ENCODE measurements at places on chromosomes 7 and 10. TPM values are rescaled to one million over a fixed set of nuclear protein-coding genes. Genes with fewer than 3 reads are reported as not detected.

PSD gene
- 7.4 TPM for polyA plus RNA-seq

MRPS33 gene
- 93.7 TPM for polyA plus RNA-seq

GALNT17 gene
- polyA plus RNA-seq = 4.0 TPM

DNA sequence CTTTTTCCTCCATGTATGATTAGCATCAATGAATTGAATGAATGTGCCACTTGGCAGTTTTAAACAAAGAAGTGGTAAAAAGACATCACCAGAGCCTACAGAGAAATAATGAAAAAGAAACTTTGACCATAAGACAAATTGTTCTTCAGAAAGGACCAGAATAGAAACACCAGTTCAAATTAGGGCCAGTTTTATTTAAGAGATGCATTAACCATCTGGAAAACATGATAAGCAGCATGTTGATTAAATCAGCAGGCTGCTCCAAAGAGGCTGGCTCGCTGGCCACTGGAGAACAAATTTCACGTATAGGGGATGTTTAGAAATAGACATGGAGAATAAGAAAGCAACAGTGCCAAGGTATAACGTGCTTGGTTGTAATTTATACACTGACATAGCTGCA lies 242.3 kb upstream of the AOAH start:
- no peak for DNase-seq

GRCh38 chr7:31106303-31107105 lies 54.4 kb downstream of the ADCYAP1R1 start:
- DNase-seq = no peak

GRCh38 chr10:90313576-90314325 lies 544.1 kb downstream of the HTR7 start:
- DNase-seq = no peak

GRCh38 chr10:121684276-121684675 lies 86.0 kb upstream of the FGFR2 start:
- DNase-seq = no peak

GRCh38 chr10:28681928-28682750 lies 4.8 kb downstream of the BAMBI start:
- DNase-seq = no peak

DNA sequence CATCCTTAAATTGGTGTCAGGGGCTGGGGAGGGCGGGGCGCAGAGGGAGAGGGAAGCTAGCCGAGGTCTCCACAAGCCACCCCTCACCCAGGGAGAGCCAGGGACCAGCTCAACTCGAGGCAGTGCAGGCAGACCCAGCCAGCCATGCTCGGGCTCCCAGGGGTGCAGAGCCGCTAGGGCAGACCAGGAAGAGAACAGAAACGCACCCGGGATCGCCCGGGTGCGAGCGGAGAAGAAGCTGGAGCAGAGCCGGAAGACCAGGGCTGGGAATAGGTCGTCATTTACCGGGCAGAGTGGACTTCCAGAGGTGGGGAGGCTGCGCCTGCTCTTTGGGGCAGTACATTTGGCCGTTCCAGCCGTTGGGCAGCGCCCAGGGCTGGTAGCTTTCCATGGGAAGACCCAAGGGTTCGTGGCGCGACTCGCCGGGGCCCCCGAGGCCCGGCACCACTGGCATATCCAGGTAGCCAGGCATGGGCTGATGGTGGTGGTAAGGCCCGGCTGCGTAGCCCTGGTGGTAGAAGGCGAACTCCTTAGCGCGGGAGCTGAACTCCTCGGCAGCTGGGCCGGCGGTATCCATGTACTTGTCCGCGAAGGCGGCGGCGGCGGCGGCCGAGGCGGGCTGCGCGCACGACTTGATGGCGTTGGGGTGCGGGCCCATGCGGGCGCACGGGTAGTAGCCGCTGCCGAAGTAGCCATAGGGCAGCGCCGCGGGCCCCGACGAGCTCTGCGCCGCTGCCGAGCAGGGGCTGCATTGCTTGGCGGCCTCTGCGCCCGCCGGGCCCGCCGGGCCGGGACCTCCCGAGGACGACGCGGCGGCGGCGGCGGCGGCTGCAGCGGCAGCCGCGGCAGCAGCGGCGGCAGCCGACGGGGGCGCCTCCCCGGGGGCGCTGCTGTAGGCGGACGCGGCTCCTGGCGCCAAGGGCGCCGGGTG lies 755 bp downstream of the HOXA13 start:
- DNase-seq = no peak
